Jurkat, Clone E6-1 (cell line): ENCODE measurements at places on chromosomes 1 and 21.

DNA sequence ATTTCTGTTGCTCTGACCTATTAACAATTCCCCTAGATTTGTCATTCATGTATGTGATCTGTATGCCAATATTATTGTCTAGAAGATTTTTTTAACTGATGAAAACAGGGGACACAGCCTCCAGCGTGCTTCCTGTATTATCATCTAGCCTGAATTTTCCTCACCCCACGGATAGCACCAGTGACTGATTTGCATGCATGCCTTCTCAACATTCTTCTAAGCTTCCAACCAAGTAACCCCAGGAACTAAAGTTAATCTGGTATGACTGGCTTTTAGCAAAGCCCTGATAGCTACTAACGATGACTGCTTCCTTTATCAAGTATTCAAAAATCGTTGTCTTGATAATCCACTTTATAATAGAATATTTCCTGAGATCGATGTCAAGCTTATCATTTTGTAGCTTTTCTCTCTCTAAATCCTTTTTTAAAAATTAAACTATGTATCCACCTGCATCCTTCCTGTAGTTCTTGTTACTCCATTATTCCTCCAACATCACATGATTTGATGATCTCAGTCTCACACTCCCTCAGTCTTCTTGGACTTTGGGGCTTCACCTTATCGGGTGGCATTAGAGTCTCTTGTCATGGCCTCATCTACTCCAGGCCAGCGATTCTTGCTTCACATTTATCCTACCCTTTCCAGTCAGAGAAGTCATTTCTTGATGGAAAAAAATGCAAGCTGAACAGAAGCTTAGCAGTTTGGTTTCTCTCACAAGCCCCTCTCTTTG lies 19.0 kb downstream of the BCAR3 start:
- DNase-seq, result no peak

DNA sequence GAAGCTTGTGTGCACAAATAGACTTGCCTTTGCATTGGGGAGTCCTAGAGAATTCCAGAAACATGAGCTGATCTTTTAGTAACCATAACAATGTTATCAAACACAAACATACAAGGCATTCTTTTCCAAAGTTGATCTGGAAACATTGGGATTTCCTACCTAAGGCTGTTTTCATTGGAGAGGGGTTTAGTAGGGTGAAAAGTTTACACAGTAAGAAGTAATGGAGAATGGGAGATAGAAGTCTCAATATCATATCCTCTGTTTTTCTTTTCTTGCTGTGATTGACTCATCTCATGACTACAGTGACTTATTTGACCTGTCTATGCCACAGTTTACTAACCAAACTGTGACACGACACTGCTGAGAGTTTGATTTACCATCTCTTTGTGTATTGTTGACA lies 65.6 kb upstream of the PLA2G4A start:
- no peak for DNase-seq

GRCh38 chr21:37348664-37349063 lies 17.9 kb upstream of the DYRK1A start:
- DNase-seq, result no peak

DNA sequence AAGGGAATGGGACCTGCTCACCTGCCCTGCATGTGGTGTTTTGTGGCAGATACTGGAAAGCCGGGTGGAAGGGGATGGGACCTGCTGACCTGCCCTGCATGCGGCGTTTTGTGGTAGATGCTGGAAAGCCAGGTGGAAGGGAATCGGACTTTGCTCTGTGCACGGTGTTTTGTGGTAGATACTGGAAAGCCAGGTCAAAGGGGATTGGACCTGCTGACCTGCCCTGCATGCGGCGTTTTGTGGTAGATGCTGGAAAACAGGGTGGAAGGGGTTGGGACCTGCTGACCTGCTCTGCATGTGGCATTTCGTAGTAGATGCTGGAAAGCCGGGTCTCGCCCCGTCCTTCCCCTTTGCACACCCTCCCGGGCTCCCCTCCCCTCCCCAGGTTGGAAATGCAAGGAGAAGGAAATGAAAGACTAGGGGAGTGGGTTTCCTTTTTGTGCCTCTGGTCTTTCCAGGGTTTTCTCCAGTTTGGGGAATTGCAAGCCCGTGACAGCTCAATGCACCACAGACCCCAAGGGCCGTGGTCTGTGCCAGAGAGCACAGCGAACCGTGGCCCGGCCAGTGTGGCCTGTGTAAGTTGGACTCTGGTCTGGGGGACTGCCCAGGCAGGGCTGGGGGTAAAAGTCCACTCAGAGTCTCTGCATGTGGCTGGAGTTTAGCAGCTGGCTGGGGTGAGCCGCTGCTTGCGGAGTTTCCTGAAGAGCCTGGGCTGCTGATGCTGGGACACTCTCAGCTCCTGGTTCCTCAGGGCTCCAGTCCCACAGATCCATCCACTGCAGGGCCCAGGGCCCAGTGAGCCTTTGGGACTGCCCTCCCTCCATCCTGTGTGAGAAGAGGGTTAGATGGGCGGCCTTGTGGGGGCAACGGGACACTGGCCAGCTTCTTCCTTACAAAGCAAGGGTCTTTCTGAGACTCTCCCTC lies 105.5 kb downstream of the CRYAA start:
- DNase-seq, result no peak
